ENCODE measurements at places on chromosomes 3 and 15.

DNA sequence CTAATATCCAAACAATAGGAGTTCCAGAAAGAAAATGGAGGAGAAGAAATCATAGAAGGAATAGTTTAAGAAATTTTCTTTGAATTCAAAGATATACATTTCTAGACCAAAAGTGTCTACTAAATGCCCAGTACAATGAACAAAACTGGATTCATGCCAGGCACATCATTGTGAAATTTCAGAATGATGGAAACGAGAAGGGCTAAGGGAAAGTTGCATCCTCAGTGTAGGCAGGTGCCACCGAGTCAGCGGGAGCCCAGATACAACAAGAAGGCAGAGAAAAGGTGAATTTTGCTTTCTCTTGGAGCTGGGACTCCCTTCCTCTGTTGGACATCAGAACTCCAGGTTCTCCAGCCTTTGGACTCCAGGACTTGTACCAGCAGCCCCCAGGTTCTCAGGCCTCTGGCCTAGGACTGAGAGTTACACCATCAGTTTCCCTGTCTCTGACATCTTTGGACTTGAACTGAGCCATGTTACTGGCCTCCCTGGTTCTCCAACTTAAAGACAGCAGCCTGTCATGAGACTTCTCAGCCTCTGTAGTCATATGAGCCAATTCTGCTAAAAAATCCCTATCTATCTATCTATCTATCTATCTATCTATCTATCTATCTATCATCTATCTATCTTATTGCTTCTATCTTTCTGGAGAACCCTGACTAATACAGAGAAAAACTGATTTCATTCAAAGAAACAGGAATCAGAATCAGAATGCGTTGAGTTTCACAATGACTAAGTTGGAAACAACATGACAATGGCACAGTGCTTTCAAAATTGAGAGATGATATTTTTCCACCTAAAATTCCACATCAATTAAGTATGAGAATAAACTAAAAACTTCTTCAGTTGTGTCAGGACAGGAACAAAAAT lies 207.7 kb downstream of the FAM43A start:
- DNase-seq: no peak

DNA sequence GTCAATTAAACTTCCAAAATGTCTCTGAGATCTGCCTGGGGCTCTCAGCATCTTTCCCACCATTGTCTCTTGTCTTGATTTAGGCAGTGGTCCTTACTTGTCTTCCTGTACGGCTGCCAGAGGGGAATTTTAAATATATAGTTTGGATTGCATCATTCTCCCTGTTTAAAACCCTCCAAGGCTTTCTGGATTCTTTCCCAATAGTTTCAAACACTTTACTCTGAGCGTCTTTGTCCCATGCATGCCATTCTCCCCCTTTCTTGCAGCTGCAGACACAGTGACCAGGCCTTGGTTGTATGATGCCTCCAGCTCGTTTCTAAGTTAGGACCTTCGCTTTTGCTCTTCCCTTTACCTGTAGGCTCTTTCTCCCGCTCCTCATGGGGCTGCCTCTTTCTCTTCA lies 323.3 kb upstream of the CTNNB1 start:
- no peak for DNase-seq

DNA sequence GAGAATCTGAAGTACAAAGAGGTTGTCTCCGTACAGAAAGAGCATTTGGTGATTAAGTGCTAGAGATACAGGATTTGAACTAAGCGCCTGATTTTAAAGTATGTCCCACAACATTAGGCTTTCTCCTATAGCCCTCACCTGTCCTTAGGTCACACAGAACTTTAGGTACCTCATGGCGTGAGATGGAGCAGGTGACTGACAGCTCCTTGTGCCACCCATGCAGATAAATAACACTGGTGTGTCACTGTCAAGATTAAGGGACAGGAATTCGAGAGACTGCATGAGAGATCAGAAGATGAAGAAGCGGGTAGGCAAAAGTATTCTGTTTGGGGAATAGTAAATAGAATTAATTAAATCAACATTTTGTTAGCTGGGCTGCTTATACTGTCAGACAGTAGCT lies 1.1 kb downstream of the BLM start:
- no peak for DNase-seq

GRCh38 chr15:72964542-72964941 lies 87.7 kb upstream of the NEO1 start:
- no peak for DNase-seq

- DNase-seq: no peak
Observed at GRCh38 chr3:114645392-114645791, 351.6 kb downstream of the TIGIT start.

DNA sequence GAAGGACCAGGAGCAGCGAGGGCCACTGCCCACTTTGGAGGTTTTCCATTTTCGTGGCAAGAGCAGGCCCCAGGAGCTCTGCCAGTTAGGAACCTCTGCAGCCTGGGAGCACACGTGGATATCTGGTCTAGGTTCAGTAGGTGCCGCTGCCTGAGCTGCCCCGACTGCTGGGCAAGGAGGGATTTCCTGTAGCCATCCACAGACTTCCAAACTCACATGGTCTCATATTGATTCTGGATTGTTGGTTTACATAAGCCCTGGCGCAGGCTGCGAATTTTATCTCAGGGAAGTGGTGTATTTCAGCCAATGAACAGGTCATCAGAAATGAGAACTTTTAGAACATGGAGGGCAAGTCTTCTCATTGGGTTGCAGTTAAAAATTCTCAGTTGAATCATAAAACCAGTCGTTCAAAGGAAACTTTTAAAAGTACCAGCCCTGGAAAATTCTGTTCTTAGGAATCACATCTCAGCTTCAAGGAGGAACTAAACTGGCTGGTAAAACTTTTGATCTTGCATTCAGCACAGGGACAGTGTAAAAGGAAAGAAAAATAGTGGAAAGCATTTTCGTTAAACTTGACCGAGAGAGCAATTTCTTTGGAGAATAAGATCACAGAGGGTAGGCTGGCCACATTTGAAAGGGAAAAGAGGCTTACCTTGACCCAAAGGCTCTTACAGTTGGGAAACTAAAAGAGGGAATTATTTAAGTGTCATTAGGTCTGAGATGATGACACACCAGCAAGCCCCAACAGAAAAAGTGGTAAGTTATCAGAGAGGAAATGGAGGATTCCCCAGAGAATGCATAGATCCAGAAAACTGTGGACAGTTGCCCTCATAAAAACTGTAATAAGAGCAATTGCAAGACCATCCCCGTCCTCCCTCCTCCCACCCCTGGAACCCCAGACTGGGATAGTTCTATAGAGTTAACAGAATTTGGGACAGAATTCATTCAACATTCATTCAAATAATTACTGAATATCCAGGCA lies 6.4 kb upstream of the RTP3 start:
- no peak for DNase-seq

- no peak for DNase-seq
Observed at GRCh38 chr3:156143136-156143535, 22.8 kb downstream of the KCNAB1 start.

- peak; percentile 53 for DNase-seq
Observed at GRCh38 chr3:15051531-15051930, 13.6 kb downstream of the MRPS25 start.

DNA sequence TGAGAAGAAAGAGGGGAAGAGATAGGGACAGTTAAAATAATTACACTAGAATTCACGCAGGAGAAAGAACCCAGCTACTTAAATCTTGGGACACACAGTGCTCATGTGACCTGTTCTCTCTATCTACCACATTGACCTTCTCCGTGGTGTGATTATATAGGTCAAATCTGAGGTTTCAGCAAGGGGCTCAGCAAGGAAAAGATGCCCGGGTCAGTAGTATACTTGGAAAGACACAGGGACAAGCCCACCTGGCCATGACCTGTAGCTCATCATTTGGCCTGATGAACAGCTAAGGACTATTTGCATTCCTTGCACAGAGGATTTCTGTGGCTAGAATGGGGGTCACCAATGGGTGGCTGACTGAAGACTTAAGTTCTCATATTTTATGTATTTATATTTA lies 71.9 kb downstream of the SSR3 start:
- DNase-seq: no peak

GRCh38 chr3:25547943-25548674 lies 116.6 kb downstream of the TOP2B start:
- no peak for DNase-seq

GRCh38 chr15:40427188-40427587 lies 13.6 kb upstream of the BAHD1 start:
- no peak for DNase-seq

DNA sequence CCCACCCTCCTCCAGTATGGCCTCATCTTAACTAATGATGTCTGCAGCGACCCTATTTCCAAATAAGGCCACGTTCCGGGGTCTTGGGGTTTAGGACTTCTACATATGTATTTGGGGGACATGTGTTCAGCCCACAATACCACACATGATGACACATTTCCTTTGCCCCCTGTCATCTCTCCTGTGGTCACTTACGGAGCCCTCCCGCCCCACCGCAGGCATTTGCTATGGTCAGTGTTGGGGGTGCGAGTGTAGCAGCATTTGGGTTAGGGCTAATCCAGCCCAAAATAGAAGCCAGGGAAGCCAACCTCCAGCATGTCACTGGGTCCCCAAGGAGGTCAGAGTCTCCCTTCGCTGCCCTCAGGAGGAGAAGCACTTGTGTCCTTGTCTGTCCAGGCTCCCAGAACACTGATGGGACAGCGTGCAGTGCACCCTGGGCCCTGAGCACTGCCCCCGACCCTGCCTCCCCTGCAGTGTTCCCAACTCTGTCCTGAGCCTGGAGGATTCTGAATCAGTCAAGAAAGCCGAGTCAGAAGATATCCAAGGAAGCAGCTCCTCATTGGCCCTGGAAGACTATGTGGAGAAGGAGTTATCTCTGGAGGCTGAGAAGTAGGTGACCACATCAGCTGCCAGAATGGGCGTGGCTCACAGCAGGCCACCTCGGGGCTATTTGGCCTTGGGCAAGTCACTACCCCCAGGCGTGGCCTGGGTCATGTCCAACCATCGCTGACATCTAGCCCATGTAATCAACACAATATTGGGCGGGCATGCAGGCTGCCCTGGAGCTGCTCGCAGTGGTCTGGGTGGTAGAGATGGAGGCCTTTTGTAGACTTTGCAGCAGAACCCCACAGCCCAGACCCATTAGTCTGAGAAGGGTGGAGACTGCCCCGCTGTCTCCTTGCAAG lies 46.9 kb upstream of the FGD5 start:
- DNase-seq: no peak

- DNase-seq: no peak
Observed at GRCh38 chr3:12054245-12054644, 50.1 kb downstream of the SYN2 start.

DNA sequence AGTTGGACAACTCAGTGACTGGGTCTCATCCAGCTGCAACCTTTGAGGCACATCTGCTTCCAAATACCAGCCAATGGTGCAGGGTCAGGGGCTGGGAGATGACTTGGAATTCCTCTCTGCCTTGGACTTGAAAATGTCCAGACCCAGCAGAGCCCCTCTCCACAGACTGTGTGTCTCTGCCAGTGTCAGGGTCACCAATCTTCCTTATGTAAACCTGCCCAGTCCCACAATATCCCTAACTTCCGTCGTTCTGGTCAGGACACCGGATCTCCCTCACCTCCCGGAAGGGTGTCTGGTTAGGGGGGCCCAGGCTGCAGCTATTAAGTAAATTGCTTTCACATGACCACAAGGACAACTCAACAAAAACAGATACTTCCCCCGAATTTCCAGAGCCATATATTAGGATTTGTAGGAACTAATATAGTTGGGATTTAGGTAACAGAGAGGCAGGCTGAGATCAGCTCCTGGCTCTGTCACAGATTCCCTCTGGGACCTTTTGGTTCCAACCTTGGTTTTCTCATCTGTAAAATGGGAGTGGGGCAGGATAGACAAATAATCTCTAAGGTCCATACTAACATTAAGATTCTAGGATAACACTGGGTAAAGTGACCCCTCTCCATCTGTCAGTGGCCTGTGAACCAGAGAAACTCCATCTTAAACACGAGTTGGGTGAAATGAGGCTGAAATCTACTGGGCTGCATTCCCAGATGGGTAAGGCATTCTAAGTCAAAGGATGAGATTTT lies 30.8 kb downstream of the IGDCC3 start:
- DNase-seq: no peak

DNA sequence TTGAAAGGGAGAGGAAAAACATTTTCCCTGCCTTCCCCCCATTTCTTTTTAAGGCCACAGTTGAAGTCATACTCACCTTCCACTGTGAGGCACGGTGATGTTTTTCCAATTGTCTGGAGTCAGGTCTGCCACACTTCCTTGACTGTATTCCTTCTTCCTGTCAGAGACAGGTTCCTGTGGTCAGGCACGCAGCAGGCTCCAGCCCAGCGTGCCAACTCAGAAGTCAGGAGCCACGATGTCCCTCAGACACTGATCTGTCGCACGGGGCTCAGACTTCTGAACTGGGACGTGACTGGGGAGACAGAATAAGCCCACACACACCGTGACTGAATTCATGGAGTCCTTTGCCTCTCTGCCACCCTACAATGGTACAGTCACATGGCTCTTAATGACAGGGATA lies 41.2 kb upstream of the ADAMTS9 start:
- no peak for DNase-seq

- DNase-seq: no peak
Observed at GRCh38 chr3:78823859-78824258, 943.9 kb downstream of the ROBO1 start.

GRCh38 chr3:192339214-192339613 lies 388.1 kb downstream of the FGF12 start:
- DNase-seq: no peak

- DNase-seq: no peak
Observed at GRCh38 chr3:83514130-83514914, 1444.5 kb upstream of the CADM2 start.

DNA sequence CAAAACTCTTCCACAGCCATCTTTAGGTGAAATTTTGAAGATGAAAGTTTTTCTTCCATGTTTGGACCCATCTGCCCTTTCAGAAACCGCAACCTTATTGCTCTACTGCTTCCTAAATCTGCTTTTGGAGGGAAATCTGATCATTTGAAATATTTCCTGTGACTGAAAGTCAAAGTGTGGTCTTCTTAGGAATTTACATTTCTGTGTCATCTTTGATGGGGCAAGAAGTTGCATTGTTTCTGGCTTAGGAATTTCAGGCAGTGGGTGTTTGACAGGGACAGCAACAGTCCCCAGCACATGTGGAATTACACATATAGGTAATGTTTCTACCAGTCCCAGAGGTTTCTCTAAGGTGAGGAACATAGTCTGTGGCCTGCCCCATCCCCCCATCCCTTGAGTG lies 5.3 kb upstream of the TYRO3 start:
- no peak for DNase-seq

DNA sequence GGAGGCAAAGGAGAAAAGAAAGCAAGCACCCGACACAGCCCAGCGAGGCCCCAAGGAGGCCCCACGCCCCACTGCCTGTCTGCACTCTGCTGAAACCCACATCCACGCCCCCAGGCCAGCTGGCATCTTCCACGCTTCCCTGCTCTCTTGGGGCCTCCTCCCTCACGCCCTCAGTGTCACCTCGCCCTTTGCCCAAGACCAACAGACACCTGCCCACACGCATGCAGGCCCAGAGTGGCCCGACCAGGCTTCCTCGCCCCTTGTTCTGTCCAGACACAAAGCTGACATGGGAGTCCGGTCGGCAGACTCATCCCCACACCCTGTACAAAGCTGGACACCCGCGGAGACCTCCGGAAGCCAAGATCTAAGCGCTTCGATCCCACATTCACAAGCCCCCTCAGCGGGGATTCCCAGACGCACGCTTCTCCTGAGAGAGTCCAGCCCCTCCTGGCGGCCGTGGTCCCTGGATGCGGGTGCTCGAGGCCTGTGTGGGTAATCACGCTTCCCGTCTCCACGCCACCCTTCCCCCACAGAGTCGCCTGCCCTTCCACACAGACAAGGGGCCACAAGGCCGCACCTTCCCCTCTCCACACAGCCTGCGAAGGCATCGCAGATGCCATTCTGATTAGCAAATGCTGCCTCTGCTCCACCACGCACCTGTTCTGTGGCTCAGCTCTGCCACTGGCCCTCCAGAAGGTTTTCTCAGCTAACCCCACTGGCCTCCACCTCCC lies 176.6 kb downstream of the XXYLT1 start:
- DNase-seq: no peak
